ENCODE measurements at places on chromosomes 2 and 18. TPM values are rescaled to one million over a fixed set of nuclear protein-coding genes. Genes with fewer than 3 reads are reported as not detected.

PDE1A gene
- 0.32 TPM for total RNA-seq

CDK5R2 gene
- total RNA-seq: 0.06 TPM

POTEE gene
- 4.8 TPM for total RNA-seq

MOCOS gene
- 0.85 TPM for total RNA-seq

G6PC2 gene
- total RNA-seq: not detected

PID1 gene
- 0.42 TPM for total RNA-seq

MAPK4 gene
- total RNA-seq: 68.9 TPM

SP100 gene
- total RNA-seq: not detected

GREB1 gene
- total RNA-seq: 32.6 TPM

PIAS2 gene
- 37.8 TPM for total RNA-seq

IAH1 gene
- total RNA-seq: 45.4 TPM

MATN3 gene
- 1.3 TPM for total RNA-seq

DSG1 gene
- total RNA-seq: not detected

ALPI gene
- not detected for total RNA-seq

IL36A gene
- total RNA-seq: not detected

OR6B2 gene
- not detected for total RNA-seq

HOXD1 gene
- total RNA-seq: not detected

FEV gene
- total RNA-seq: not detected

DSC3 gene
- total RNA-seq: 3.3 TPM

HAAO gene
- 0.30 TPM for total RNA-seq

CPLX4 gene
- total RNA-seq: not detected
